ENCODE measurements at places on chromosomes 2 and 18.

- DNase-seq, result no peak
Measured at GRCh38 chr2:235576337-235576910, 82.6 kb downstream of the AGAP1 start.

DNA sequence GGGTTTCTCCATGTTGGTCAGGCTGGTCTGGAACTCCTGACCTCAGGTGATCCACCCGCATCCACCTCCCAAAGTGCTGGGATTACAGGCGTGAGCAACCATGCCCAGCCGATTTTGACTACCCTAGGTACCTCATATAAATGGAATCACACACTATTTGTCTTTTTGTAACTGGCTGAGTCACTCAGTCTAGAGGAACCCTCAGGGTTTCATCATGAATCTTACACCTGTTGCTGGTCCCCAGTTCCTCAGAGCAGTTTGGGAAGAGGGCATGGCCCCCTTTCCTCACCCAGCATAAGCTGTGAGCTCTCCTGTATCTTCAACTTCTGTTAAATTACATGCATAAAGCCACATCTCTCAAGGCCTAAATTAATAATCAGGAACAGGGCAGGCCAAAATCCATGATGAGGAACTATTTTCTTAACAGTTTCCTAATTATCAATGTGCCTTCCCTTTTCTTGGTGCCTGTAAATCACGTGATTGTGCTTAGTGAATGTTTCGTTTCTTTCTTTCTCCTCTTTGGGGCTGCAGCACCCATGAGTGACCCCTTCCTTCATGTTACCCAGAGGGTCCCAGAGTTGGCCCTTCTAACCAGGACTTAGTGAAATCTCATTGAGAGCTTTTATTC lies 20.9 kb downstream of the DYSF start:
- DNase-seq, result no peak

DNA sequence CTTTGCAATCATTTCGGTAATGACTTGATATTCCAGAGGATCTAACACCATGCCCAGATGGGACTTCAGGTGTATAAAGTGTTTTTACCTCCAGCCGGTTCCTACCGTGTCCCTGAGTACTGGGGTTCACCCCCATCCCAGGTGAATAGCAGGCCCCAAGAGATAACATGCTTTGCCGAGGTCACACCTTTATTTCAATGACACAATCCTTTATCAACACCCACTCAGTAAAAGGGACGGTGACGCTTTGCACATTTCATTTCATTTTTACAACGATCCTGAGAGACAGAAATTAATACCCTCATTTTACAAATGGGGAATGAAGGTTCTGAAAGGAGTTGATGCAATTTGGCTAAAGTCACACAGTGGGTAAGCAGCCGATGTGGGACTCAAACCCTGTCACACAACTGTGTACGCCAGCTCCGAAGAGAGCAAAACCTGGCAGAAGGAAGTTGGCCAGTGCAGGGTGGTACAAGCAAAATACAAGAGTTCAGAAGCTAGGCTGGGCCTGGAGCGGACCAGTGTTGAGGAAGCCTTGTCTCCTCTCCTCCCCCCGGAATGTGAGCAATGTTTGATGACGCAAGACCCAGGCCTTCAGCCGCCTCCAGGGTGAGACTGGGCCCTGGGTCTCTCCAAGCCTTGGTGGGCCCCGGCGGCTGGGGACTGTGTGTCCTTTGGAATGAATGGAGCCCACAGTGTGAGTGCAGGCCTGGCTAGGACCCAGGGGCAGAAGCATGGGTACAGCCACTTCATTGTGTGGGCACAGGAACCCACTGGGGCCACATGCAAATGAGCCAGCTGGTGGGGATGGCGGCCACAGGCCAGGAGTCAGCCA lies 139.6 kb upstream of the MYCN start:
- no peak for DNase-seq

DNA sequence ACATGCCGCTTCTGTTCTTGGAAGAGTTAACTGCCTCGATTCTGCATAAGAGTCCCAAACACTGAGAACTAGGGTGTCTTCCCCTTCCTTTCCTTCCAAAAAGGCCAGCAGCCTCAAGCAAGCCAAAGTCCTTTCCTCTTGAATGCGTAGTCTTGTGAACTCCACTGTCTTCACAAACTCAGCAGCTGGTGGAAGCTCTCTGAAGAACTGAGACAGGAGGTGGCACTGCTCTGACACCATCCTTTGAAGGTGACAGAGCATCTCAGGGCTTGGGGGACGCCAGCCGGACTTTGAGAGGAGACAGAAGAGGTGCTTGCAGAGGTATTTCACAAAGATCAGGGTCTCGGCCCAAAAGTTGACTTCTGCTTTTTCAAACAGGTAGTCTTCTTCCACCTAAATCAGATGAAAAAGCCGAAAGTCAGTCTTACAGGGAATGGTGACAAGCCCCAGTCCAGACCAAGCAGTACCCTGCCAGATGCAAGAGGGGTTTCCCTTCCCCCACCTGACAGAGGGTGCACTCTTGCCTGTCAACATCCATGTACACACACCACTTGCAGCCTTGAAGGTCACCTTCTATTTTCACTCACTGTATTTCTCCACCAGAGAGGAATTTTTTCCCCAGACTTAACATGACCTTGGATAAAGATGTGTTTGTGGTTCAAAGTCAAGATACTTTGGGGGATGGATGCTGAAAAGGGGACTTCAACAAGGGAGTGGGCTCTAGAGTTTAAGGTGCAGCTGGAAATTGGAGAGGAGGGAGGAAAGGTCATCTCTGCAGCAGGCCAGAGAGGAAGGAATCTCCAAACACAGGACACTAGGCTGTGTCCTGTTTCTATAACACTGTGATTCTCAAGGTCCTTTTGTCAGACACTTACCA lies 4.8 kb upstream of the ZFP36L2 start:
- DNase-seq, result no peak

GRCh38 chr2:55862673-55863390 lies 60.8 kb downstream of the EFEMP1 start:
- peak; percentile 79 for DNase-seq

DNA sequence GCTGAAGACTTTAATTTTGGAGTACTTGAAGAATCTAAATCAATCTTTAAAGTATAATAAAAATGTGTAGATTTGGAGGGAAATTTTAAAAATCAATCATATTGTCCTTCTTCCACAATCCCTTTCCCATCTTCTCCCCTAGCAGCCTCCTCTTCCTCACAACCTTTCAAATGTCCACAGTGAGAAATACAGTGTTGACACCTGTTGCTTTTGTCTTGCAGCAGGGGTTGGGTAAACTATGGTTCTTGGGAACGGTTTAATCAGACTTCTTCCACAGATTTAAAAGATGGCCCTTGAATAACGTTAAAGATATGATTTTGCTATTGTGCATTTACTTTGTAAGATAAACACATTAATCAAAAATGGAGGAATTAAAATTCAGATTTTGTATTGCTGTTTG lies 113.8 kb upstream of the SLC1A4 start:
- DNase-seq, result no peak

DNA sequence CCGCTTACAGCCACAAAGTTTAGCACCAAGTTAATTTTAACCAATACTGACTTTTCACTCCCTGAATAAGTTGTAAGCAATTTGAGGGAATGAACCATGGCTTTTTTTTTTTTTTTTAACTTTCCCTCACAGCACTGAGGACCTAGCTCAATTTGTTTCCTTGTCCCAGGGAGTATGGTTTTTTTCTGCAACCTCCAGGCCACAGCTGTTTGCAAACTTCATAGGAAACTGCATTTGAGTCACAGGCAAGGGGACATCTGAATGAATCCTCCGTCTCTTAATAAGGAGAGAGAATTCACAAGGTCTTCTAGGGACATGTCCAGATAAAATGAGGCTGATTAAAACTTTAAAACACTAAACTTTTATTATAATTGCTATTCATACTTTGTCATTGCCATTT lies 181.5 kb downstream of the GFPT1 start:
- DNase-seq, result no peak

DNA sequence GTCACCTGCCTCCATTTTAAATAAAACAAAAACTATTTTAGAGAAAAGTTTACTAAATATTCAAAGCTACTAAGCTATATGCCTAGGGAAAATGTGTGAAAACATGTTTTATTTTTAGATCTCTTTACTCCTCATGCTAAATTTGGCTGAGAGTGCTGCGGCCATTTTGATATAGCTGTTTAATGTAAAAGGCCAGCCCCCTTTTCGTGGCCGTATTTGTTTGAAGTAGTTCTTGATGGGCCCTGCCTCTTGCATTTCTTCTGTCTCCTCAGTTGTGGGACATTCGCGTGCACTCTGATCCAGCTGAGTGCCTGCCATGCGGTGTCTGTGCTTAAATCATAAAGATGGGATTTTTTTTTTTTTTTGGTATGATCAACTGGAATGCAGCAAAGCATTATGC lies 64.0 kb downstream of the ZNF407 start:
- DNase-seq, result no peak

DNA sequence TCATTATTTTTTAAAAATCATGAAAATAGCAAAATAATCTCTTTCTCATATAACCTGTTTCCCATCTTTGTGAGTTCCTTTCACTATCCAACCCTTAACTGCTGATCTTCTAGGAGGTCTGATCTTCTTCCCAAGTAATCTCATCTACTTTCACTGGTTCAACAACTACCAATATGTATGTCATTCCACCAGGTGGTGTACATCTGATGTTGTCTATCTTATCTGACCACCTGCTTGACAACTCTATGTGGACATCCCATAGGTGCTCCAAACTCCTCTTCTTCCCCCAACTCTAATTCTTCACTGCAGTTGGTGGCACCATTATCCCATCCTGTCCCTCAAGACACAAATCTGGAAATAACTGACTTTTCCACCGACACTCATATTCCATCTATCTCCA lies 62.5 kb downstream of the FAM228A start:
- DNase-seq, result no peak

GRCh38 chr2:187574969-187575750 lies 20.9 kb upstream of the TFPI start:
- DNase-seq, result no peak

- DNase-seq, result no peak
Measured at GRCh38 chr2:240519396-240520129, 38.2 kb downstream of the ANKMY1 start.

- DNase-seq, result no peak
Measured at GRCh38 chr2:152730591-152731333, 12.3 kb downstream of the ARL6IP6 start.

DNA sequence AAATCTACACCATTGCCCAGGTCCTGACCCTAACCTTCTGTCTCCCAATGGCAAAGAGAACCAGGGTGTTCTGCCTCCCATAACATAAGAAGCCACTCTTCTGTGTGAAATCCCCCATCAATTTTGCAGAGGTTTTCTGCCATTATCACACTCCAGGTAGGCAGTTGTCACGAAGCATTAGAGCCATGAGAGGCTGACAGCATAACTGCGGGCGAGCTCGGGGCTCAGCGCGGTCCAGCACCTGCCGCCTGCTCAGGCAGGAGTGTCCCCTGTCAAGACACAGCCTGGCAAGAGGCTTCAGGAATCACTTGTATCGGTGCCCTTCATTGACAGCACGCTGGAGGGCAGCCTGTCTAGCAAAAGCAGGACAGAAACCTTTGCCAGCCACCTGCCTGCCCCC lies 251.2 kb downstream of the SATB2 start:
- DNase-seq, result no peak

DNA sequence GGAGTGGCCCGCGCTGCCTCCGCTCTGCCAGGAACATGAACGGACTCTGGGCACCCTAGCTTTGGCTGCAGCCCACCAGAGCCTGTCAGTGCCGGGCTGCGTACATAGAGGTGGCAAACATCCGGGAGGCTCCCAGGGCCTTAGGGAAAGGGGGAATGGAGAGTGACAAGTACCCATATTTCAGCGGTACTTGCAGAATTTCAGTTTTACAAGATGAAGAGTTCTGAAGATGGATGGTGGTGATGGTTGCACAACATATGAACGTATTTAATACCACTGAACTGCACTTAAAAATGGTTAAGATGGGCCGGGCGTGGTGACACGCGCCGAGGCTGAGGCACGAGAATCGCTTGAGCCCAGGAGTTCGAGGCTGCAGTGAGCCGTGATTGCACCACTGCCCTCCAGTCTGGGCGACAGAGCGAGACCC lies 873 bp downstream of the MTHFD2 start:
- no peak for DNase-seq

GRCh38 chr2:242030858-242031257 lies 161.3 kb downstream of the RTP5 start:
- DNase-seq, result no peak

GRCh38 chr2:99448556-99448955 lies 41.3 kb downstream of the REV1 start:
- no peak for DNase-seq

All from tibial artery (tissue), 4 donors.